ENCODE measurements at places on chromosomes 12 and 14.

DNA sequence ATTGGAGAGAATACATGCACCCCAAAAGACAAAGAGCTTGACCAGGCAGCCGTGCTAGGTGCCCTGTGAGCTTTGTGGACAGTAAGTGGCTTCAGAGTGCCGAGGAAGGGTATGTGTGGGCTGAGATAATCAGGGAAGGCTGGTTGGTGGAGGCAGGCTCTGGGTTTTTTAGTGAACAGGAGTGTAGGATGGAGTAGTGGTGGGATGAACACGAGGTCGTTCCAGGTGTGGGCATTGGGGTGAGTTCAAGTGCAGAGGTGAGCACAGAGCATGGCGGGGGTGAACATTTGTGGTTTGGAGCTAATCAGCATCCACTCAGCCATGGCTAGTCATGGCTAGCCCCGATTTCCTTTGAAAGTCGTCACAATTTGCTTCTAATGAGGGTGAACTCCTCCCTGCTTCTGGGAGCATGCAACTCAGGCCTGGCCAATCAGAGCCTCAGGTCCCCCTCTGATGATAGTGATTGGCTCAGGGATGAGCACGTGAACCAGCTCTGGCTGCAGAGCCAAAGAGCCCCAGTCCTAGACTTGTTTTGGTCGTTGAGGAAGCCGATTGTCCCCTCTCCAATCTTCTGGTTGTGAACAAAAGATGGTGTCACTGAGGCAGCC is 40.7 kb upstream of the TCL1B start:
- no peak for DNase-seq

DNA sequence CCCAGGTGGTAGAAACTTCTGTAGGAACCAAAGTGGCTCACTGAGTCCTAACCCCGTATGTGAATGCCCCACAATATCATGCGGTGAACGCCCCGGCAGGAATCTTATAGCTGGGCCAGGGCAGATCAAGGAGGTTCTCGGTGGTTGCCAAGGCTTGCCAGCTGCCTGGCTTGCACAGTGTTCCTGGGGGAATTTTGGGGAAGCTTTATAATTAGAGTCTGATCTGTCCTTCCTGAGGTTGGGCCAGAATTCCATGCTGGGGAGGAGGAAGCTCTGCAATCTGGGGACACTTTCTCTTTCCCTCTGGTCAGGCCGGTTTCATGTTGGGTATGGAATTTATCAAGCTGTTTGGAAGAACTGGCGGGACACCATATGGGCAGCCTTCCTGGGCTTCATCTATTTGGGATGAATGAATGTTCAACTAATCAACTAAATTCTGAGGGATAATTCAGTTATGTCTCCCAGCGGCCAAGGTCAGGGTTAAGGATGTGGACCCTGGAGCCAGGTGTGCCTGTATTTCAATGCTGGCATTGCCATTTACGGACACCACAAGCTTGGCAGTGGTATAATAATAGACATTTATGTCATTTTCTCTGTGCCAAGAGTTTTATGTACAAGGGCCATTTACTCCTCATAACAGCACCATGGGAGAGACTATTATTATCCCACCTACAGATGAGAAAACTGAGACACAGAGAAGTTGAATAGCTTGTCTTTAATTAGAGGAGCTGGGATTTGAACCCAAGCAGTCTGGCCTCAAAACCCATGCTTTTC is 54.3 kb downstream of the SVOP start:
- DNase-seq = no peak

GRCh38 chr12:32211900-32212156 is 105.2 kb downstream of the BICD1 start:
- no peak for DNase-seq

- DNase-seq = no peak
Measured at GRCh38 chr14:81401420-81402122, 1.4 kb upstream of the STON2 start.

DNA sequence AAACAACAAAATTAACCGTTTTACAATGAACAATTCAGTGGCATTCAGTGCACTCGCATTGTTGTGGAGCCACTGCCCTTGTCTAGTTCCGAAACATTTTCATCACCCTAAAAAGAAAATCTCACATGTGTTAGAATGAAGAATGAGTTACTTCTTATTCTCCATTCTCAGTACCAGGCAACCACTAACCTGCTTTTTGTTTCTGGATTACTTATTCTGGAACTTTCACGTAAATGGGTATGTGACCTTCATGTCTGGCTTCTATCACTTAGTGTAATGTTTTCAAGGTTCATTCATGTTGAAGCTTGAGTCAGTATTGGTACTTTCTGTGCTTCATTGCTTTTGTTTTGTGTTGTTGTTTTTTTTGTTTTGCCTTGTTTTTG is 15.6 kb downstream of the RCOR1 start:
- DNase-seq = no peak

DNA sequence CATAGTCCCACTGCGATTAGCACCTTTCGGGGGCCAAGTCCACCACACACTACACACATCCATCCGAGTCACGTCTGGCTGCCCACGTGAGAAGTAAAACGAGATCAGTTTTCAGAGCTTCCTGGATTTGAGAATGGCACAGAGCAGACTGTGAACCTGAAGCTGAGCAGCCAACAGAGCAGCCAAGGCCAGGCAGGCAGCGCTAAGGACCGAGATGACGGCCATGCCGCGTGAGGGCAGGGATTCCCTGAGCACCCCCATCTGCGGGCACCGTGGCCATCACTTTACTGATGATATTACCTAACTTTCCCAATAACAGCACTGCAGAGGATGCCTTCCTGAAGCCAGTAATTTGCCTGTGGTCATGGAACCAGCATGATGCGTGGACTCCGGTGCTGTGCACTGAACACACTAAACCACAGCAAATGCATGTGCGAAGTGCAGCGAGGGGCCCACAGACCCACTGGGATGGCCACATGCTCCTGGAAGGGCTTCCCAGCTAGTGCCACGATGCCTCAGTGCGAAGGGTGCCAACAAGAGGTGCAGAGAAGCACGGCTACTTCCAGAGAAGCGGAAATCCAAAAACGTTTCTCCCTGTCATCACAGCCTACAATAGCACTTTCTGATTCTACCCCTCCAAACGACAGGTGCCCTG is 56.0 kb downstream of the RNF34 start:
- no peak for DNase-seq

DNA sequence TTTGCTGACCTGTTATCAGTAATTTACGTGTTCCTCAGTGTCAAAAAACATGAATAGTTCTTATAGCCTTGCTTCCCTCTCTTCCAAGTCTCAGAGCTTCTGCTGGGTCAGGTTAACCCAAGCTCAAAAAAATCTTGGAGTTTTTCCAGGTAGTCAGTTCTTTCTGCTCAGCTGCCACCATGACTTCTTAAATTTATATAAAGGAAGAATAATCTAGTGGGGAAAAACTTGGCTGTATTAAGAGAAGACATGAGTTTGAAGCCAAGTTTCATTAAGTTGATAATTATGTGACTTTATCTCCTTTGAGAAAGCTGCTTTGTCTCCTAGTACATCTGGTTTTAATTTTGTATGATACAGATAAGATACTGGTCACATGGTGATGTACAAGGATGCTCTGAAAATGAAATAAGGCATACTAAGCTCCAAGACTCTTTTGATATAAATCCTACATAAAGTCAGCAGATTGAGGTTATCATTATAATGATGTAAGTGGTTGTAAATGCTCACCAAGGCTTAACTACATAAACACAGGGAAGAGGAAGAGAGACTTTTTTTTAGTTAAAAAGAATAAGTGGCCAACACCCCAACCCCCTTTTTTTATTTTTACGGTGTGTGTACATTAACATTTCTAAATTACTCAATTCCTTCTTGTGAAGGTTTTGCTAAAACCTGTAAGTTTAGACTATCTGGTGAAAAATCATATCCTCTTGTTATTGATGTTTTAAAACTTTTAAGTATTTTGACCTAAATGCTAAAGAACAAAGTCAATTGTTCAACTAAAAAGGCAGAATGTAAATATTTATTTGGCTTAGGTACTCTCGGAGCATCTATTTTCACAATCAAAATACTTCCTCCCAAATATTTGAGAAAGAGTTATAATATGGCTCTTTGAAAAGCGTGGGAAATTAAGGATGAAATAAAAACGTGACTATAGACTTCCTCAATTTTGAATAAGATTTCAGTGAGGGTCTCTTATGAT is 84.1 kb upstream of the SLC38A2 start:
- DNase-seq = no peak

- DNase-seq = no peak
Measured at GRCh38 chr12:51643951-51644350, 52.9 kb downstream of the SCN8A start.

DNA sequence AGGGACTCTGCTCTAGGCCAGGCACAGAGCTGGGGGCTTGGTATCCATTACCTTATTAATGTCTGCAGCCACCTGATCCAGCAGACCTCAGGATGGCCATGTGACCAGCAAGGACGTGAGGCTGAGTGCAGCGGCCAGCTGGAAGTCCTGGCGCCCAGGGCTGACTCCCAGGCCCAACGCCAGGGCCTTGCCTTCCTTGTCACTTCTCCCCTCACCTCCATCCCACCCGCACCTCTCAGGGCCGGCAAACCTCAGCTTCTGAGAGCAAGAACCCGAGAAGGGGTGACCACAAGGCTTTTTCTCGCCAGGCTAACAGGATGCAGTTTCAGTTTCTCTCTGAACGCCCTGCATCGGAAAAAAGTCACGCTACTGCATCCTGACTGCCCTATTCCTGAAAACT is 15.4 kb downstream of the RAB35 start:
- no peak for DNase-seq

GRCh38 chr12:62873826-62874448 is 61.0 kb downstream of the PPM1H start:
- DNase-seq = no peak

DNA sequence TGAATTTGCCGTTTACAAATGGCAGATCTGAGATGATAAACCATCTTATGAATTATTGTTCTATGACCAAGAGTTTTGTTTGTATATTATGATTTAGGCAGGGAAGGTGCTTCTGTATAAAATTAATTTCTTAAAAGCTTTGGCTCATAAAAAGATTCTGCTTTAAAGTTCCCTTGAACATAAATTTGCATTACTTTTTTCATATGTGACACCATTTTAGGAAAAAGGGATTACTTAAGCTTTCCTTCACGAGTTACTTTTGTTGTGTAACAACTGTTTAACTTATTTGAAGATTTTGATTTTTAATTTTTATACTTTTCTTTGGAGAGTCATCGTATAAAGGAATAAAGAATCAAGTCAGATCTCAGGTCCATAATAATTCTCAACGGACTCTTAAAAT is 3.3 kb downstream of the ETNK1 start:
- DNase-seq = no peak

GRCh38 chr14:28746247-28746646 is 20.3 kb upstream of the FOXG1 start:
- no peak for DNase-seq

DNA sequence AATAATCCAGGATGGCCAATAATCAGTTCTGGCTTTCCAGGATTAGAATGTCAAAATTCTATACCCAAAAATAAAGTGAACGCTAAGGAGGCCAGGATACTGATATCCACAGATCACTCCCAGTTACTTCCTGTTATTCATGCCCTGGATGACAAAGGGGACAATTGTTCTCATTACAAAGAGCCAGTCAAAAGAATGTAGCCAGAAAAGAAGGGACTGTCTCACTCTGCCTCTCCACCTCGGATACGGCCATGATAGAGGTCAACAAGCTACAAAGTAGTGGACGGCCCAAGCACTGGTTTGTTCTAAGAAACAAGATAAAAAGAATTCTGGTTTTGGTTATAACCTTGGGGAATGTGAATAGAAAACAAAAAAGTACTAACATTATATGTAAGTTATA is 116.1 kb upstream of the ATF7IP start:
- no peak for DNase-seq

DNA sequence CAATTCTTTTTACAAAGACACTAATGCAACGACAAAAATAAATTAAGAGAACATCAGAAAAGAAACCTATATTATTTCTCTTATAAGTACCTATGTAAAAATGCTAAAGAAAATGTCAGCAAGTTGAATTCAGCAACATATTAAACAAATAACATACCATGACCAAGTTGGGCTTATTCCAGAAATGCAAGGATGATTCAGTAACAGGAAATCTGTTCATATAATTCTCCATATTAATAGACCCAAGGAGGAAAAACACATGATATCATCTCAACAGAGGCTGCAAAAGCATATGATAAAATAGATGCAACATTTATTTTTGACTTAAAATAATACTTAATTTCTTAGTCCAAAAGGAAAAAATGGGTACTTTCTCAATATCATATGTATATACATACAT is 25.1 kb upstream of the GPHB5 start:
- no peak for DNase-seq

DNA sequence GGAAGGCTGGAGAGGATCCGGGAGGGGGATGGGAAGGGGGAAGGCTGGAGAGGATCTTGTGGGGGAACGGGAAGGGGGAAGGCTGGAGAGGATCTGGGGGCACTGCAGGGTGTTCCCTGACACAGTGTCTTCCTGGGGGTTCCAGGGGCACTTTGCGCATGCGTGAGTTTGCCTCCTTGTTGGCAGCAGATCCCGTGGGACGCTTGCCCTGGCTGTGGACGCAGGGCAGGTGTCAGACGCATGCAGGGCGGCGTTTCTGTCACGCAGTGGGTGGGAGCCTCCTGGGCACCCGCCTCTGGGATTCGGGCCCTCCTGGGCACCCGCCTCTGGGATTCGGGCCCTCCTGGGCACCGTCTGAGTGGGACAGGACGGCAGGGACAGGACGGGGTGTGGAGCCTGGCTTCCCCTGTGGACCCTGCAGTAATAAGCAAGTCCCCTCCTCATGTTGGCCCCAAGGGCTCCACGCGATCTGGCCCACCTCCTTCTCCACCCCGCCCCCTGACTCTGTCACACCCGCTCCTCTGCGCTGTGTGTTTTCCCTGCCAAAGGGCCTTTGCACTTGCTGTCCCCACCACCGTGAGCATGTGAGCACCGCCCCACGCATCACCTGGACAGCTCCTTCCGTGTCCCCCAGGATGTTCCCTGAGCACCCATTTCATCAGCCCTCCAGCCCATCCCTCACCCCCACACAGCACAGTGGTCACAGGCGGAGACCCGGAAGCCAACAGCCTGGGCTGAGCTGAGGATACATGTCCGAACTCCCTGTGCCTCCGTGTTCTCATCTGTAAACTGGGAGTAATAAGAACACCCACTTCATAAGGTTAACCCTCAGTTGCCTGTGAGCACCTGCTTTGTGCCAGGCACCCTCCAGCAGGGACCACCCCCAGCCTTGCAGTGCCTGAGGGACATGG is 4.4 kb downstream of the MMP17 start:
- DNase-seq = no peak

- DNase-seq = no peak
Measured at GRCh38 chr12:20126601-20127000, 241.7 kb upstream of the PDE3A start.

DNA sequence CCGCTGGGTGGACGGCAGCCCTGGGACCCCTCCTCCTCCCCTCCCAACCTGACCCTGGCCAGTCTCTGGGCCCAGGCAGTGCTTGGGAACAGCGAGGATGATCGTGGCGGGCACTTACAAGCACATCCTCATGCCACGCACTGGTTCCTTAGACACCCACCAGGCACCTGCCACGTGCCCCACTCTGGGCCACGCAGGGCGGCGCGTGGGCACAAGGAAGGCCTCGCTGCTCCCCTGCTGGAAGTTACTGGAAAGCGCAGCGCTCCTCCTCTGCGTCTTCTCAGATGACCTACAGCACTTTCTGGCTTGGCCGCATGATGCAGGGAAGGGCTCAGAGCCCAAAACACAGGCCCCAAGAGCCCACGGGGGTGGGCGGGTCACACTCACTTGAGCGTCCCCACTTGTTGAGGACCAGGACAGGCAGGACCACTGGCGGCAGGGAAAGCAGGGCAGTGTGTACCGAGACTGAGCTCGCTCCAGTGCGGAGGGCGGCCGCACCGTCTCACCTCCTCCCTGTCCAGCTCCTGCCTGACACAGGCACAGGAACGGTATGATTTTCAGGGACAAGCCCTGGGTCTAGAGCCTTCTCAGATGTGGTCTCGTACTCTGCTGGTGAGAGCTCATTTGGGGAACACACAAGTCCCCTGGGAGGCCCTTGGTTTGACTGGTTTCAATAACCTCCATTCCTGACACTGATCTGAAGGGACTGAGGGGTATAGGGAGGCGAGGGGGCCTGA is 128.3 kb upstream of the EVL start:
- DNase-seq = no peak

Measured in HuH-7 (cell line).